ENCODE measurements at places on chromosomes 16 and 17. TPM values are rescaled to one million over a fixed set of nuclear protein-coding genes. Genes with fewer than 3 reads are reported as not detected.

DNA sequence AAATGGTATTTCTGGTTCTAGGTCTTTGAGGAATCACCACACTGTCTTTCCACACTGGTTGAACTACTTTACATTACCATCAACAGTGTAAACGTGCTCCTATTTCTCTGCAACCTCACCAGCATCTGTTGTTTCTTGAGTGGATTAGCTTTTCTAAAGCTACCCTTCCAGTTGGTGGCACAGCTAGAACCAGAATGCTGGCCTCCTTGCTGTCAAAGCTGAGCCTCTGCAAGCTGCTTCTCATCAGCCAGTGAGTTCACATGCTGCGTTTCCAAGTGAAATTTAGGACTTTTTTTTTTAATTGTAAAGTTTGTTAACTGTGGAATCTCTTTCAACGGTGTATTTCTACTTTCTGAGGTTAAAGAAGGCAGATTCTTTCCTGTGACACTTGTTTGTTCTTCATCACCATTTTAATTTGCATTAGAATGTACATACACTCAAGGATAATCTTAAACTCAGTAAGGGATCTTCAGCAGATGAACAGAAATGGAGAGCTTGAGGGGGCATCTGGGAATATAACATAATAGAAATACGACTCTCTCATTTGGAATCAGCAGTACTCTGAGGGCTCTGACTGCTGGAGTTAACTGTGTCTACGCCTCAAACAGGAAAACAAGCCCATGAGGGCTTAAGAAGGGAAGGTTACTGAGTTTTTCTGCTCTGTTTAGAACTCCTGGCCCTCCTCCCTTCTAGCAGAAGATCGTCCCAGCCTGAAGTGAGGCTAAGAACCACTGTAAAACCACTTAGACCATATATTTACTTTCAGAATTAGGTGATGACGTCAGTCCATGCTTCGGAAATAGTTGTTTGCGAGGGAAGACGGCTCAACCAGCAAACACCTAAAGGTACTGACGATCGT lies 148.4 kb upstream of the FAM20A start:
- no peak overlapping the region for H3K4me3 ChIP-seq
- no peaks in the 10 kb centered on the region for H3K36me3 ChIP-seq
- DNase-seq = no peak
- no peak overlapping the region for H3K27ac ChIP-seq

GRCh38 chr16:1871974-1872635 lies at the start of gene MEIOB:
Gene MEIOB (minus strand): TSS chr16:1872164. CDS start chr16:1868175, 3,989 bp downstream.
- DNase-seq = no peak
- no peak within 1 kb of the TSS for H3K27ac ChIP-seq
- H3K4me3 ChIP-seq = no peak within 1 kb of the TSS
- peaks cover 5% of the 10 kb centered on the region for H3K4me1 ChIP-seq
- peaks cover 11% of the 10 kb centered on the region for H3K27me3 ChIP-seq

- no peak overlapping the region for H3K4me3 ChIP-seq
- H3K36me3 ChIP-seq = no peaks in the 10 kb centered on the region
- peaks cover 23% of the 10 kb centered on the region for H3K4me1 ChIP-seq
- H3K27ac ChIP-seq = no peak overlapping the region
These were observed 80.5 kb downstream of the TBC1D16 start for GRCh38 chr17:79955167-79955549.

GRCh38 chr16:82633964-82634600 lies 7.3 kb downstream of the CDH13 start:
- H3K4me3 ChIP-seq = no peak overlapping the region
- no peaks in the 10 kb centered on the region for H3K4me1 ChIP-seq
- peaks cover 15% of the 10 kb centered on the region for H3K27me3 ChIP-seq
- H3K27ac ChIP-seq = no peak overlapping the region

Gene TMEM100
- total RNA-seq = not detected

DNA sequence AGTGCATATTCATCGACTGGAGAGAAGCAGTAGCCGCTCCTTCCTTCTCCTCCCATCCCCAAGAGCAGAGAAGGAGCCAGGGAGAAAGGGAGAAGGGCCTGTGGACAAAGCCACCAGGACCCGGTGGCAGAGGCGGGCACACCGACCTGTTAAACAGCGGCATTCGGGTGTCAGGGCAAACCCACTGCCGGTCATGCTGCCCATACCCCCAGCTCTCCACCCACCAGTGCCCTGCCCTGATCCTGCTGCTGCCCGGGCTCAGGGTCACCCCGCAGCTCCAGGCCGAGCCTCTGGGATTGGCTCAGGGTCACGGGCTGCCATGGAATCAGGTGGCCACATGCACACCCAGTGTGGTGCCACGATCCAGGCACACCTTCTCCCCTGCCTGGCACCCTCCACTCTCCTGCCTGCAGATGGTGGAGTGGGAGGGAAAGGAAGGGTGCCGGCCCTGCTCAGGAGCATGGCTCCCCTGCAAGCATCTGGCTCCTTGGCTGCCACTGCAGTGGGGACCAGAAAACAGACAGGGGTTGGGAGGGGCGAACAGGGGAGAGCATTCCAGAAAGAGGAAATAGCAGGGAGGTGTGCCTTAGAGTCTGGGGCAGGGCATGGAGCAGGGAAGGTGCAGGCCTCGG lies 18.3 kb upstream of the RASD1 start:
- no peaks in the 10 kb centered on the region for H3K27me3 ChIP-seq
- H3K4me3 ChIP-seq = no peak overlapping the region
- no peak for DNase-seq
- no peak overlapping the region for H3K27ac ChIP-seq
- no peaks in the 10 kb centered on the region for H3K36me3 ChIP-seq

DNA sequence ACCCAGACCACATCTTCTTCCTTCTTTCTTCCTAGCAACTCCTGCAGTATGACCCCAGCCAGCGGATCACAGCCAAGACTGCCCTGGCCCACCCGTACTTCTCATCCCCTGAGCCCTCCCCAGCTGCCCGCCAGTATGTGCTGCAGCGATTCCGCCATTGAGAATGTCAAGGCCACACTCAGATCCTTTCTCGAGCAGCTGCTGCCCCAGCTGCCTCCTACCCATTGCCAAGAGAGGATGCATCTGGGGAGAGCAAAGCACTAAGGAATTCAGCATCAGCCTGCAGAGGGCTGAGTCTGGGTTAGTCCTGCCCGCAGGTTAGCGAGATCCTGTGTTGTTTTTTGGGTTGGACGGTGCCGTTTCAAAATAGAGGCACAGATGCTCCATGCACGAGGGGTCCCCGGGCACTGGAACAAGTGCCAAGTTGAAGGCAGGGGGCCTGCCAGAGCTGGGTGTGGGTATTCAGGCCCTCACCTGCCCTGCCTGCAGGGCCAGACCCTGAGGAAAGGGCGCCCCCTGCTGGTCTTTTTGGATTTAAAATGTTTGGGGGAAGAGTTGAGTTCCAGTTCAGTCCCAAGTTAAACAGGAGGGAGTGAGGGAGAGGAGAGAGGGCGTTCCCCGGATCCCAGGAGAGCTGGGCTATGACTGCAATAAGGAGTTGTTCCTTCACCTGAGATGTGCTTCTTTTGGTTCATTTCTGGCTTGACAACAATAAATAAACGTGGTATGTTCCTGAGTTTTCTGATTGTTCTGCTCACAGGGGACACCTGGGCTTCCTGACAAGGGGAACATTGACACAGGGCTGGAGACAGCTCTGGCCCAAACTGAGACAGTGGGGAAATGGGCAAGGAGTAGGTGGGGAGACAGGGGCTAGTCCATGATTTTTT lies 4.9 kb downstream of the CDK3 start:
- peak; percentile 73 for DNase-seq
- no peaks in the 10 kb centered on the region for H3K4me1 ChIP-seq
- H3K27ac ChIP-seq = peak overlapping the region; percentile 24
- H3K36me3 ChIP-seq = peaks cover 7% of the 10 kb centered on the region
- H3K27me3 ChIP-seq = no peaks in the 10 kb centered on the region

GRCh38 chr17:43171586-43172487 lies 823 bp downstream of the NBR1 start:
- peaks cover 20% of the 10 kb centered on the region for H3K4me1 ChIP-seq
- no peak overlapping the region for H3K27ac ChIP-seq
- peaks cover 25% of the 10 kb centered on the region for H3K36me3 ChIP-seq
- H3K27me3 ChIP-seq = no peaks in the 10 kb centered on the region
- H3K4me3 ChIP-seq = no peak overlapping the region
- DNase-seq = peak; percentile 18

DNA sequence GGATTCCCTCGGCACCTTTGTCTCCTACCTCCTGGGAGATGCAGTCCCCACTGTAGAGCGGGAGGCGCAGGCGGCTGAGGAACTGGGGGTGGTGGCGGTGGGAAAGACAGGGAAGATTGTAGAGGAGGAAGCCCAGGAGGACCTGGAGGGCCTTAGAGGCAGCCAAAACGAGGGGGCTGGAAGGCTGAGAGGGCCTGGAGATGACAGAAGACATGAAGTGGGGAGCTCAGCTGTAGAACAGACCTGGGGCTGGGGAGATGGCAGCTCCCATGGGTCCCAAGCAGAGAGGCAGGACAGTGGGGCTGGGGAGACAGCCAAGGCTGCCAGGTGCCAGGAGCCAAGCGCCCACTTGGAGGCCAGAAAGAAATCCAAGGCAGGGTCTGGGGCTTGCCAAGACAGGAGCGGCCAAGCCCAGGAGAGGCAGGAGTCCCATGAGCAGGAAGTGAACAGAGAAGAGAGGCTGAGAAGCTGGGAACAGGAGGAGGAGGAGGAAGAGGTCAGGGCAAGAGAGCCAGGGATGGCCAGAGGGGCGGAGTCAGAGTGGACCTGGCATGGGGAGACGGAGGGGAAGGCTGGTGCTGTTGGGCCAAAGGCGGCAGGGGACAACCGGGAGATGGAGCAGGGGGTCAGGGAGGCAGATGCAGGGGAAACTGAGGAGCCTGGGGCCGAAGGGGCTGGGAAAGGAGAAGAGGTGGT lies 803 bp downstream of the APOBR start:
- H3K4me3 ChIP-seq = peak overlapping the region; percentile 81
- peaks cover 47% of the 10 kb centered on the region for H3K4me1 ChIP-seq
- no peaks in the 10 kb centered on the region for H3K27me3 ChIP-seq
- H3K27ac ChIP-seq = peak overlapping the region; percentile 89

Gene ABCA8
- not detected for total RNA-seq

DNA sequence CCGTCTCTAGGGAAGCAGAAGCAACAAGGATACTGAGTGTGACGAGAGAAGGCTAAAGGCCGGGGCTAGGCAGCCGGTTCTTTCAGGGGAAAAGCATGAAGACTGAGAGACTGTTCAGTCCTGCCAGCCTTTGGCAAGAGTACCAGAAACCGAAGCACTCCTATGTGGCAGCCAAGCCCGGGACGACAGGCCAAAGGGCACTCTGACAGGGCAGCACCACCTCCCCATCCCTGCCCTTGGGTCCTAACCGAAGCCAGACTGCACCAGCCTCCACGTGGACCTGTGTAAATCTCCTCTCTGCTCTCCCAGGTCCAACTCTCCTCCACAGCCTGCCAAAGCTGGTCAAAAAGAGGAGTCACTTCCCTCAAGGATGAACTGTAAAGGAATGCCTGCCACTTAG lies 23.5 kb upstream of the ALOX15 start:
- H3K4me1 ChIP-seq = no peaks in the 10 kb centered on the region
- peaks cover 3% of the 10 kb centered on the region for H3K36me3 ChIP-seq
- H3K27me3 ChIP-seq = peaks cover 6% of the 10 kb centered on the region
- no peak for DNase-seq

Gene HP
- total RNA-seq = not detected

DNA sequence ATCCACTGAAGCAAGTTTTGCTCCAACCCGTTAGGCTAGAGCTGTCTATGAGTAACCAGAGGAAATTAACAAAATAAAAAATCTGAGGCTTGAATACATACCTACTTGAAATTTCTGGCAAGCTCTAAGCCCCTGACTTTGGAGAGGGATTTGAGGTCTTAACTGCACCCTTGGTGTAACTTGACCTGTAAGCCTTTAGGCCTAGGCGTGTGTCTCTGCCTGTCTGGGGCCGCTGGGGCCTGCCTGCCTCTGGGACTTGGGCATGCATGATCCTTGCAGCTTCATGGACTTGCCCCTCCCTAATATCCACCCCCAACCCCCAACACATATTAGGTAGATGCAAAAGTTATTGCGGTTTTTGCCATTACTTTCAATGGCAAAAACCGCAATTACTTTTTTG lies 3.7 kb upstream of the CDC42EP4 start:
- H3K27ac ChIP-seq = no peak overlapping the region
- no peaks in the 10 kb centered on the region for H3K36me3 ChIP-seq
- no peak overlapping the region for H3K4me3 ChIP-seq
- DNase-seq = no peak

DNA sequence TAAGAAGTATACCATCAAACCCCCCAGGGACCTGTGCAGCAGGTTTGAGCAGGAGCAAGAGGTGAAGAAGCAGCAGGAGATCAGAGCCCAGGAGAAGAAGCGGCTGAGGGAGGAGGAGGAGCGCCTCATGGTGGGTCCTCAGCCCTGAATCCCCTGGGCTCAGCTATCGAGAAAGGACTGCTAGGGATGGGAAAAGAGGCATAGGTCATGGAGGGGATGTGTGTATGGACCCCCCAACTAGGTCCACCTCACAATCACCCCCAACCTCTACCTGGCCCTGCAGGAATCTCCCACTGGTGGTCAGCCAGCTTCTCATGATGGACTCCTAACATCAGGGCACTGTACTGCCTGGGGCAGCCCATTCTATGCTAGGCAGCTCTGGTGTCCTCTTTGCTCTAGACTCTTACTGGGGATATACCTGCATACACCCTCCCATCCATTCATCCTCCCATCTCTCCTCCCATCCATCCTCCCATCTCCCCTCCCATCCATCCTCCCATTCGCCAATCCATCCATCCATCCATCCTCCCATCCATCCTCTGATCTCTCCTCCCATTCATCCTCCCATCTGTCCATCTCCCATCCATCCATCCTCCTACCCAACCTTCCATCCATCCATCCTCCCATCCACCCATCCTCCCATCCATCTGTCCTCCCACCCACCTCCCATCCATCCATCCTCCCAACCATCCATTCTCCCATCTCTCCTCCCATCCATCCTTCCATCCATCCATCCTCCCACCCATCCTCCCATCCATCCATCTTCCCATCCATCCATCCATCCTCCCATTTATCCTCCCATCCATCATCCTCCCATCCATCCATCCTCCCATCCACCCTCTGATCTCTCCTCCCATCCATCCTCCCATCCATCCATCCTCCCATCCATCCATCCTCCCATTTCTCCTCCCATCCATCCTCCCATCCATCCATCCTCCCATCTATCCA lies 10.6 kb downstream of the DRC7 start:
- H3K4me3 ChIP-seq = no peak overlapping the region
- H3K27me3 ChIP-seq = peaks cover 2% of the 10 kb centered on the region
- H3K4me1 ChIP-seq = no peaks in the 10 kb centered on the region
- H3K27ac ChIP-seq = no peak overlapping the region

Gene STAC2
- not detected for total RNA-seq

DNA sequence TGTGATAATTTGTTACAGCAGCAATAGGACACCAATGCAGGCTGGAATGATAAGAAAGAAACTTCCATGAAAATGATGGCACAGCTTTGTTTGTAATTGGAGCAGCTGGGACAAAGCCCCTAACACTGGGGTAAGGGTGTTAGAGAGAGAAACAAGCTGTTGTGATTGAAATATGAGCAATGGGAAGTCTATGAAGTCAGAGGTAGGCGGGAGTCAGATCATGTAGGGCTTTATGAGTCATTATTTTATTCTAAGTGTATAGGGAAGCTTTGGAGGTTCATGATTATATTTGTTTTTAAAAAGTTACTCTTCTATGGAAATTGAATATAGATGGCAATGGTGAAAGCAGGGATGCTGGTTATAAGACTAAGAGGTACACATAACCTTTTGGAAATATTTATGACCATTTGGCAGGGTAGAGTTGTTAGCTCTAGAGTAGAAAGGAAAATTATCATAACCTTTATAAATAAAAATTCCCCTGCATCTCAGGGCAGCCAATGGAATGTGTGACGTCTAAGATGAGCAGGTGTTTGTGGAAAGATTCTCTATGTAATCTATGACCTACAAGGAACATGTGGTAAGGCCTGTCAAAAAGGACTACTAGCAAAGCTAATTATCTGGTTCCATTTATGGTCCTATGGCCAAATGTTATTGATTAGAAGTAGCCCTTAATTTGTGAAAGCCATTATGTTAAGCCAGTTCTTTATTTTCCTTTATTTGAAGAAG lies 85.6 kb downstream of the KCNJ2 start:
- no peak for DNase-seq
- no peak overlapping the region for H3K4me3 ChIP-seq
- H3K27ac ChIP-seq = no peak overlapping the region
- H3K27me3 ChIP-seq = no peaks in the 10 kb centered on the region
- no peaks in the 10 kb centered on the region for H3K4me1 ChIP-seq

Gene ACSF3
- 59.6 TPM for total RNA-seq

All from activated B cell treated with CpG ODN at 0.5 μM for 24 hours (primary cell).